Activated CD8-positive, alpha-beta T cell treated with anti-CD3 and anti-CD28 coated beads, Interleukin-2, amount 10 ng/mL, durations not matched to agents 7 days and 5 days (primary cell): ENCODE measurements at places on chromosomes 1 and 21. TPM values are rescaled to one million over a fixed set of nuclear protein-coding genes. Genes with fewer than 3 reads are reported as not detected.

GRCh38 chr1:76687307-76688175 lies 179.7 kb upstream of the ST6GALNAC5 start:
- no peaks in the 10 kb centered on the region for H3K27me3 ChIP-seq
- no peak overlapping the region for H3K4me3 ChIP-seq
- DNase-seq, result no peak
- no peak overlapping the region for H3K27ac ChIP-seq

DNA sequence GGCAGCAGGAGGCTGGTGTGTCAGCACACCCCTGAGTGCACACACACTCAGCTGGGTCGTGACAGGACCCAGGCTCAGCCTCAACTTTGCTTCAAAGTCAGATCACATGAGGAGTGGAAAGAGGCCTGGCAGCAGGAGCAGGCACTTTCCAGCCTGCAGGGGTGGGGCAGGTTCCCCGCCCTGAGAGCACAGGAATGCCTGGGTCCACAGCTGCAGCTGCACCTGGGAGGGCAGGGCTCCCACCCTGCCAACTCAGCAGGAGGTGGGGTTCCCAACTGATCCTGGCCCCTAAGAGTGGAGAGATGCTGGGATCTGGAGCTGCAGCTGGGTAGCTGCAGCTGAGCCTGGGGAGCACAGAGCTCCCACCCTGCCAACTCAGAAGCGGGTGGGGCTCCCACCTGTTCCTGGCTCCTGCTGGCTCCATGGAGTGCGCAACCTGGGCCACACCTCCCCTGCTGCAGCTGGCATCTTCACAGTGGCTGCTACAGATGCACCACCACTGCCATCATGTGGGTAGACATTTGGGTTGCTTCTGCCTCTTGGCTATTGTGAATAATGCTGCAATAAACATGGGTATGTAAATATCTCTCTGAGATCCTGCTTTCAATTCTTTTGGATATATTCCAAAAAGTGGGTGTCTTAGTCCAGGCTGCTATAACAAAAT lies 415.4 kb downstream of the TTLL7 start:
- no peak overlapping the region for H3K4me3 ChIP-seq
- no peaks in the 10 kb centered on the region for H3K4me1 ChIP-seq
- peaks cover 2% of the 10 kb centered on the region for H3K36me3 ChIP-seq
- DNase-seq, result peak; percentile 48
- no peak overlapping the region for H3K27ac ChIP-seq

- no peak overlapping the region for H3K27ac ChIP-seq
- no peaks in the 10 kb centered on the region for H3K4me1 ChIP-seq
- H3K36me3 ChIP-seq, result no peaks in the 10 kb centered on the region
- H3K27me3 ChIP-seq, result no peaks in the 10 kb centered on the region
- H3K4me3 ChIP-seq, result no peak overlapping the region
- DNase-seq, result no peak
These were observed 406.9 kb upstream of the USP24 start for GRCh38 chr1:55622074-55622473.

DNA sequence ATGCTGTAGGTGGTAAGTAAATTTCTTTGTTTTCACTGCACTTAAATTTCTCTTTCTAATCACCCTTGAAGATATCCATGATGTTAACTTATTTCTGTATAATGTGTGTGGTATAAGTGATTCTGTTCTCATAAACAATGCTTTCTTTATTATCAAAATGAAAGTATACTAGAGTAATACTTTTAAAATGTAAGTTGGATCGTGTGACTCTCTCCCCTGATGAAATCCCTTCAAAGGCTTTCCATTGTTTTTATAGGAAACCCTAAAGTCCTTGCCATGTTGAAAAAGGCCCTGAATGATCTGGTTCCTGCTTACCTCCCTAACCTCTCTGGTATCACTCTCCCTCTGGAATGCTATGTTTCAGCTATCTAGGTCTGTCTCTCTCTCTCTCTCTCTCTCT lies 191.1 kb upstream of the LHX8 start:
- no peaks in the 10 kb centered on the region for H3K27me3 ChIP-seq
- H3K4me3 ChIP-seq, result no peak overlapping the region
- H3K4me1 ChIP-seq, result no peaks in the 10 kb centered on the region

DNA sequence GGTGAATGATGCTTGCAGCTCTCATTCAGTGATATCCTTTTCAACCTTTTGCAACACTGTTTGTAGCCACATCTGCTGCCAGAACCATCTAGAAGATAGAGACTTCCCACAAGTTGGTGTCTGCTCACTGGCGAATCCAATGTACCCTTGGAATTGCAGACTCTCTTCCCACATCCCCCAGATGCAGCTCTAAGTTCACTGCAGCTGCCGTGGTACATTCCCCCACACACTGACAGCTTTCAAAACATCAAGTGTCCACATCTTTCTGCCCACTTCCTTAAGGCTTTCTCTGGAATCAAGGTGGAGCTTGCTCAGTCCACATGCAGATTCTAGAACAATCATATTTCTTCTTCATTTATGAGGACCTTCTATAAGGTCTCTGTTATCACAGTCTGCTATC lies 99.2 kb downstream of the PLPPR4 start:
- DNase-seq, result no peak
- H3K36me3 ChIP-seq, result no peaks in the 10 kb centered on the region
- H3K27me3 ChIP-seq, result no peaks in the 10 kb centered on the region
- H3K4me1 ChIP-seq, result no peaks in the 10 kb centered on the region

DNA sequence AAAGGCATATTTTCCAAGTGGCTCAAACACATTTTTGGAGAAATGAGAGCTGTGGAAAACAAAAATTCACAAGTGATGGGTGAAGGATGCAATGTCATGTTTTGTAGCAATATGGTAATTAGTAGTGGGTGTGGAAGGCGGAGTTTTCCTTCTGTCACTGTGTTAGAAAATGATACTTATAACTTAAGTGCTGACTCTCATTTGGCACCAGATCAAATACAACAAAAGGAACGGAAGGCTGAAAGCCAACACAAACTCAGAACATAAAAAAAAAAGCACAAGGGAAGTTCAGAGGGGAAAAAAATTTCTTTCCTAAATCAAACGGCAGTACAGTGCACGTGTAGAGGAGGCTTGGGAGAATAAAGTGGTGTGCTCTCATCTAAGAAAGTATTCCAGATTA lies at the start of gene TNFSF18:
Gene TNFSF18, minus strand, starts transcription at position 77 of the 400 bp plus-strand sequence. Its CDS starts 45 bp downstream, at position 32.
- H3K27ac ChIP-seq, result no peak within 1 kb of the TSS
- H3K36me3 ChIP-seq, result no peaks in the 10 kb centered on the region
- no peak within 1 kb of the TSS for H3K4me3 ChIP-seq
- H3K4me1 ChIP-seq, result peaks cover 3% of the 10 kb centered on the region
- no peak for DNase-seq
- no peaks in the 10 kb centered on the region for H3K27me3 ChIP-seq

- no peak for DNase-seq
- H3K36me3 ChIP-seq, result peaks cover 5% of the 10 kb centered on the region
- H3K27ac ChIP-seq, result no peak overlapping the region
- no peaks in the 10 kb centered on the region for H3K4me1 ChIP-seq
These were observed 181.5 kb downstream of the DISC1 start for GRCh38 chr1:231808116-231808515.

- no peaks in the 10 kb centered on the region for H3K36me3 ChIP-seq
- no peak for DNase-seq
- H3K27ac ChIP-seq, result no peak overlapping the region
- peaks cover 18% of the 10 kb centered on the region for H3K27me3 ChIP-seq
- H3K4me1 ChIP-seq, result peaks cover 11% of the 10 kb centered on the region
These were observed 17.0 kb upstream of the PIGC start for GRCh38 chr1:172460887-172461315.

DNA sequence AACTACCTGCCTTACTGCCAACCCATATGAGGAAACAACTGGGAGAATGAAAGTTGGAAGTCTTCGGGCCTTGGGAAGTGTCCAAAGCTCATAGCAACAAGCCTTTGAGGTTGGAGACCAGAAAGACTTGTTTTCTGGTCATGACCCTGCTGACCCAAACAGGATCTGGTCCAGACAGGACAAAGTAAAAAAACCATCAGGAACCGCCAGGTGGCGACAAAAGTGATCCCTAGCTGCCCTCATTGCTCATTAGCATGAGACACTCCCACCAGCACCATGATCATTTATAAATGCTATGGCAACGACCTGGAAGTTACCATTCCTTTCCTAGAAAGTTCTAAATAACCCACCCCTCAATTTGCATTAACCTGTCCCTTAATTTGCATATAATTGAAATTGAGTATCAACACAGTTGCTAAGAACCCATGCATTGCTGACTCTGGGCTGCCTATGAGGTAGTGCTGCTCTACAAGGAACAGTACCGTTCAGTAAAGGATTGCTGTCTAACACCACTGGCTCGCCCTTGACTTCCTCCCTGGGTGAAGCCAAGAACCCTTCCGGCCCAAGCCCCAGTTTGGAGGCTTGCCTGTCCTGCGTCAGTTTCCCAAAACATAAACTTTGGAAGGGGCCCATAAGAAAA lies 89.0 kb downstream of the URB2 start:
- DNase-seq, result peak; percentile 40
- no peak overlapping the region for H3K27ac ChIP-seq
- H3K27me3 ChIP-seq, result peaks cover 4% of the 10 kb centered on the region
- no peak overlapping the region for H3K4me3 ChIP-seq
- no peaks in the 10 kb centered on the region for H3K36me3 ChIP-seq
- no peaks in the 10 kb centered on the region for H3K4me1 ChIP-seq

- peaks cover 4% of the 10 kb centered on the region for H3K36me3 ChIP-seq
- no peaks in the 10 kb centered on the region for H3K27me3 ChIP-seq
- no peak for DNase-seq
- no peaks in the 10 kb centered on the region for H3K4me1 ChIP-seq
- no peak overlapping the region for H3K27ac ChIP-seq
These were observed 50.2 kb downstream of the EEIG2 start for GRCh38 chr1:108610073-108610472.

GRCh38 chr1:246396322-246396721 lies 110.8 kb downstream of the SMYD3 start:
- H3K4me3 ChIP-seq, result no peak overlapping the region
- no peak overlapping the region for H3K27ac ChIP-seq
- H3K27me3 ChIP-seq, result no peaks in the 10 kb centered on the region
- no peak for DNase-seq

DNA sequence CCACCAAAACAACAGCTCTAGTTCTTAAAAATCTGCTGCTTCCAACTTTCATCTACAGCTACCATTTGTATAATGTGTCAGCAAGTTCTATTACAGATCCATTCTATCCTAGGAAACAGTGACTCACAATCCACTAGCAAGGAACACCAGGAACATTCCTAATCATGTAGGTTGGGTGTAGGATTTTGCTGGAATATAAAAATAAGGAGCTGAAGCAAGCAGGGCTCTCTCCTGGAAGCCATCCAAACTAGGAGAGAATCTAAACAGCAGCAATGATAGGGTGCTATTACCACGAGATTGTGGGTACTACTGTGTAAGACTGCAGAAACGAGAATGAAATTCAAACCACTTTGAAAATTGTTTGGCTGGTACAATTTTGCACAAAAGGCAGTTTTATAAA lies 135.0 kb downstream of the PTPN14 start:
- H3K4me3 ChIP-seq, result no peak overlapping the region
- DNase-seq, result no peak
- peaks cover 42% of the 10 kb centered on the region for H3K4me1 ChIP-seq
- H3K27me3 ChIP-seq, result no peaks in the 10 kb centered on the region
- H3K36me3 ChIP-seq, result no peaks in the 10 kb centered on the region

DNA sequence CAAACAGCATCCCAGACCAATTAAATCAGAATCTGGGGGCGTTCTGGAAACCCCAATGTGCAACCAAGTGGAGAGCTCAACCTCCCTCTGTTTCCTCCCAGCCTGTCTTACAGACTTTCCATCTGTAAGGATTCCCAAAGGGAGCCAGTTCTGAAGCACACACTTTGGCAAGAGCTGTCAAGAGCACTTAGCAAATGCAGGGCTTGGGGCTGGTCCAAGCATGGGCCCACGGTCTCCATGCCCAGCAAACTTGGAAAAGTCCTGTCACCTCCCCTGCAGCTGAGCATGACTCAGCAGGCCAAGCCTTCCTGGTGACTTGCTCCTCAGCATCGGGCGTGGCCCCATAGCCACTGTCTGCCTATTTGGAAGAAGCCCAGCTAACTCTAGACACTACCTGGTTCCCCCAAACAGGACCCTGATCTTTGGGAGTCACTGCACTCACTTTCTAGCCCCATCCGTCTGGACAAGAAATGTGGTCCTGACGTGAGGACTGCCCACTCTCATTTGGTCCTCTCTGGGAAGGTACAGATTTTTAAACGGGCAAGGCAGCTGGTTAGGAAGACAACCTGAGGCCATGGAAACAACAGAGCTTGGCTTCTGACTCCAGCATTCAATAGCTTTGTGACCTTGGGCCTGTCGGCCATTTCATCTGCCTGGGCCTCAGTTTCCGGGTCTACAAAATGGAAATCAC lies 16.9 kb downstream of the SLC2A1 start:
- DNase-seq, result no peak
- peaks cover 88% of the 10 kb centered on the region for H3K36me3 ChIP-seq
- peaks cover 98% of the 10 kb centered on the region for H3K4me1 ChIP-seq
- no peak overlapping the region for H3K4me3 ChIP-seq

The LEFTY1 gene
- not detected for total RNA-seq

The UBXN11 gene
- total RNA-seq, result 34.4 TPM

The FAM72B gene
- 30.8 TPM for total RNA-seq
